Activated CD4-positive, alpha-beta T cell treated with anti-CD3 and anti-CD28 coated beads for 48 hours (primary cell): ENCODE measurements at places on chromosomes 7 and 10.

DNA sequence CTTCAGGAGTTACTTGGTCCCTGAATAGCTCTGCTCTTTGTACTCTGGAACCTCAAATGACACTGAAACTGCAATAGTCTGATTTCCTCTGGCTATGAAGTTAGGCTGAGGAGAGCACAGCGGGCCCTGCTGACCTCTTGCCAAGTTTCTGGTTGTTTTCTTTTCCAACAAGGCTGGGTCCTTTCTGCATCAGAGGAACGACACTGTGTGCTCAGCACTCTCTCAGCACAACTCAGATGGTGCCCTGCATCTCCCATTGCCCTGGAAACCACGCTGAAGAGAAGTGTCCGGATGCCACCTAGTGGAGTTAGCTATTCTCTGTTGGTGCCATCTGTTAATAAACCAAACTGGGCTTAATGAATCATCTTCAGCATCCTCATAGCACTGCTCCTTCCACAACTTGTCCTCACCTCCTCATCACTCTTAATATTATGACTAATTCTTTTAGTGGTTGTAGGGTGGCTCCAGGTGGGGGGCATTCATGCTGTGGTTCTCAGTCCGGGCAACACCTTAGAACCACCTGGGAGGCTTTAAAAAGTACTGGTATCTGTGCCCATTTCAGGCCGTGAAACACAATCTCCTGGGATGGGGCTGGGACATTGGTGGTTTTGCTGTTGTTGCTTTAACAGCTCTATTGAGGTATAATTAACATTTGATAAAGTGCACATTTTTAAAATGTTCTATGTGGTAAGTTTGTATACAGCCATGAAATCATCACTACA is 8.2 kb upstream of the EFCAB10 start:
- peak; percentile 69 for DNase-seq

- peak; percentile 56 for DNase-seq
Observed at GRCh38 chr10:6200734-6201515, 1.8 kb upstream of the PFKFB3 start.

DNA sequence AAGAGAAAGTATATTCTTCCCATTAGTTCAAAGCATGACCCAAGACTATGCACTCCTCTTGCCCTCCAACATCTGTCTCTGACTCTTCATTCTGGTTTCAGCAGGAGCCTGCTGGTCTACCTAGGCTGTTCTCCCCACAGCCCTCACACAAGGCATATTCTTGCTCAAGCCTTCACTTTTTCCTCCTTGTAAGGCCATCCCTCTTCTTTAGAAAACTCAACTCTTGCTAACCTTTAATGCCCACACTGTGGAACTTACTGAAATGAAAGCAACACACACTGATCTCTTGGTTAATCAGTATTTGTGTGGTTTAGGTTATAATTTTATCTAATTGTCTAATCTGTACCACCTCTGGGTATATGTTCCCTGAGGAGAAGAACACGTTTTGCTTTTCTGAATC is 75.8 kb downstream of the PRKCQ start:
- DNase-seq: peak; percentile 69

GRCh38 chr10:26730552-26730951 is 33.1 kb downstream of the PDSS1 start:
- DNase-seq: no peak

GRCh38 chr10:96025566-96025965 is 17.8 kb upstream of the CCNJ start:
- DNase-seq: peak; percentile 16

GRCh38 chr10:35607475-35608327 is 2.6 kb downstream of the GJD4 start:
- DNase-seq: peak; percentile 8

DNA sequence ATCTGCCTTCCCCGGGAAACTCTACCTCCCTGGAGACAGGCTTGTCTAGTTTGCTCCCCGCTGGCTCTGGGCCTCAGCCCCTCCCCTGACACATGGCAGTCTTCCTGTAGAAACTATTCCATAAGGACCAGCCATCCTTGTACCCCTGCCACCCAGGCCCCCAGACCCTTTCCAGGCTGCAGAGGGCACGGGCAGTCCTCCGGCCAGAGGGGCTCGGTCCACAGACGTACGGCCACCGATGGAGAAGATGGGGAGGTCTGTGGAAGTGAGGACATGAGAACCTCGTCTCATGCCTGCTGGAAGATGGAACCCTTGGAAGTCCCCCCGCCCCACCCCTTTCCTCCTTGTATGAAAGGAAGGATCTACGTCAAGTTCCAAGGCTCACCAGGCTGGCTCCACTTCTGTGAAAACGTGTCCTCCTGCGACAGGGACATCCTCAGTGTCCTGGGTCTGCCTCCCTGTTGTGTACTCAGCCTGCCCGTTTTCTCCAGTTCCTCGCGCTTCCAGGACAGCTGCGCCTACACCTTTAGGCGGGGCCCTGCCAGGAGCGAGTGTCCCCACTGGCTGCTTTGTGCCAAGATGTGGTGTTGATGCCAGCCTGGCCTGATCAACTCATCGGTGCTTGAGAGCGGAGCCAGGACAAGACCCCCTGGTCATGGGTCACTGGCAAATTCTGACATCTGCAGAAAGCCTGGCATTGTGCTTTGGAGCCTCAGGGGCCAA is 414.9 kb downstream of the GLRX3 start:
- no peak for DNase-seq

DNA sequence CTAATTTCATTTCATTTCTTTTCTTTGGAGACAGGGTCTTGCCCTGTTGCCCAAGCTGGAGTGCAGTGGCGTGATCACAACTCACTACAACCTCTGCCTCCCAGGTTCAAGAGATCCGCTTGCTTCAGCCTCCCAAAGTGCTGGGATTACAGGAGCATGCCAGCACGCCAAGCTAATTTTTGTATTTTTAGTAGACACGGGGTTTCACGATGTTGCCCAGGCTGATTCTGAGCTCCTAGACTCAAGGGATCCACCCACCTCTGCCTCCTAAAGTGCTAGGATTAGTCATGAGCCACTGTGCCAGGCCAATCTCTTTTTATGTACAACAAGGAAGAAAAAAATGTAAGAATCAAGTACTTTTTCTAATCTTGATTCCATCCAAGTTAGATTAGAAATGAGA is 10.7 kb upstream of the KMT2E start:
- DNase-seq: peak; percentile 60

- DNase-seq: no peak
Observed at GRCh38 chr7:135160098-135160857, 10.2 kb downstream of the CYREN start.

DNA sequence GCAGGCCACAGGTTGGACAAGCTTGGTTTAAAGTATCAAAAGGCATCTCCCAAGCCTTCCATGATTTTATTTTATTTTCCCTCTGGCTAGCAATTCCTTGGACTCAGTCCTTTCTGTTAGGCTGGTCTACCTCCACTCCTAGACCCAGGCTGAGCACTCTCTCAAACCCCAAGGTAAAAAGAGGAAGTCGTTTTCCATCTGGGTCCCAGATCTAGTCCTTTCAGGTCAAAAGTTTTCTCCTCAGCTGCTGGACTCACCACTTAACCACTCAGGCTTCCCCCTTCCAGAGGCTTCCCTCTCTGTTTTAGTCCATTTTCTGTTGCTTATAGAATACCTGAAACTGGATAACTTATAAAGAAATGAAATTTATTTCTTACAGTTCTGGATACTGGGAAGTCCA is 252.3 kb upstream of the MKLN1 start:
- DNase-seq: no peak

DNA sequence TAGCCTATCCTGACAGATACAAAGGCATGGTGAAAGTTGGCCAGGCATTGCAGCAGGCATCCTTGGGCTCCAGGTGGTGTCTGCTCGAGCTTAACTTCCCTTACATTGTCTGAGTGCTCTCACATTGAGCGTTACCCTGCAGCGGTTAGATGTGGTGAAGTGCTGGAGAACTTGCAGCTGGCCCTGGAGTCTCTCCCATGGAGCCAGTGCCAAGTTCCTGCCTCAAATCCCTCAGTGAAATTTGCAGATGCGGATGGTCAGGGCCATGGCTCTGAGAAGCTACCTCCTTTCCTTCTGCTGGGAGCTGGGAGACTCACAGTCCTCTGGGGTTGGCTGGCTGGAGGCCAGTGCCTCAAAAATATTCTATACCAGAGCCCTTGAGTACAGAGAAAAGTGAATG is 3.3 kb upstream of the ZNF746 start:
- no peak for DNase-seq

GRCh38 chr10:10658172-10658785 is 359.4 kb upstream of the CELF2 start:
- no peak for DNase-seq

GRCh38 chr10:124289851-124290795 is 128.6 kb downstream of the OAT start:
- DNase-seq: no peak

DNA sequence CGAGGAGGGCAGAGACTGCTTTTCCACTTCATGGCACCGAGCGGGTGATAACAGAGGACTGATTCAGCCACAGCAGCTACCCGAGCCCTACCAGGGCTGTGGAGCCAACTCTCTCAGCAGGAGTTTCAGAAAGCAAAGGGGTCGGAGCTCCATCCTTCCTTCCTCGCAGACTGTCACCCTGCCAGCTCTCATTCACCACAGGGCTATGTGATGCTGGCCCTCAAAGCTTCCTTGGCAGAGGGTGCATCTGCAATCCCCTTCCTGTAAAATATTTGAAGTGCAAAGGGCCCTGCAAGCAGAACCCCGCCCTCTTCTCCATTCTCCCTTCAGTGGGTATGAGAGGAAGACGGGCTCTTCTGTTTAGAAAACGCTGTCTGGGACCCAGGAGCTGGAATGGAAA is 105.3 kb upstream of the LYZL2 start:
- no peak for DNase-seq

GRCh38 chr7:41696323-41696916 is 6.5 kb downstream of the INHBA start:
- peak; percentile 32 for DNase-seq

DNA sequence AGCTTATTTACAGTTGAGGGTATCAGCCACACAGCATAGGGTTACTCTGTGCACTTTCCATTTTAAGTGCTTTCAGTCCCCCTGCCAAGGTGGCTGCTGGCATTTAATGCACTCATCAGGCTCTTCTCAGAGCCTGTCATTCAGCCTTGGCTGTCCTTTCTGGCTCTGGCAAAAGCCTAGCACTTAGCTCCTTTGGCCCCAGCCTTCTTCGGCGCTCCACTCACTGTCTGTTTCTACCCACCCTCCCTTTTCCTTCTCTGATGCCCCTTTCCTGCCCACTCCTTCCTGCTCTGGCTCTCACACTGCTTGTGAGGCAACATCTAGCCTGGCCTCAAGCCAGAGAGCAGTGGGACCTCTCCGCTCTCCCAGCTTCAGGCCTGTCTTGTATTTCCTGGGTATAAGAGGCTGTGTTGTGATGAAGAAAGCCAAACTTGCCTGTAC is 60.2 kb downstream of the WIPF3 start:
- no peak for DNase-seq

DNA sequence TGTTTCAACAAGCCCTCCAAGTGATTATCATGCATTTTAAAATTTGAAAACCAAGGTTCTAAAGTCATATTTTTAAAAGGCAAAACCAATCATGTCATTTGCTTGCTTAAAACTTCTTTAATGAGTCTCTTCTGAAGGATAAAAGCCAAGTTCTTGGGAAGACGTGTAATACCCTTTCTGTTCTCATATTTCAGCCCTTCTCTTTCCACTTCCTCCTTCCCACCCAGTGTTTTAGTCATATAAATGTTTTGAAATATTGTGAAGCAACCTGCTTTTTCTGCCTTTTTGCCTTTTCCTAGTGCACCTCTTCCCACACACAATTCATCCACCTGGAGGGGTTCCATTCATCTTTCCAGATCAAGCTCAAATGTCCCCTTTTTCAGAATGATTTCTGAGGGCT is 211.1 kb upstream of the LRRTM3 start:
- no peak for DNase-seq

DNA sequence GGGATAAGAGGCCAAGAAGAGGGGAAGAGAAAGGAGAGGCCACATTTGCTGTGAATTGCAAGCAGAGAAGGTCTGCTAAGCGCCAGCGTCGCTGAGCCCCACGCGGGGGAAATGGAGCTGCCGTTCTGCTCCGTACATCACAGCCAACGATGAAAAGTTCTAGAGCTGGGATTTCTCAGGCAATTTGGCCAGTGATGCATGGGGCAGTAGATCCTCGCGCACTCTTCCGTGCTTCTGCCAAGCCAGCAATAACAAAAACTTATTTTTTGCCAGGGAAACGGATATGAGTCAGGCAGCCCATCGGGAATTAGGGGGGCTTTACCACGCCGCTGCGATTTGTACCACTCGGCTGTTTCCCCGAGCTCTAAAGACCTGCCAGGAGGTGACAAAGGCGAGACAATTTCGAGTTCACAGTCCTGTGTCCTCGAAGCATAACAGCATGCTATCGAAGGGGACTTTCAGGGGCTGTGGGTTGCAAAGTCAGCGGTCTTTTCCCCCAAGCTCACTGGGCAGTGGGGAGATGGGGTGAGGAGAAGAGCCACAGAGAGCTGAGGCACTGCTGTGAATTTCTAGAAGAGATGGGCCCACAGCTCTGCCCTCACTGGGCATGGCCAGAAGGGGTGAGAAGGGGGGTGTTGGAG is 30.0 kb upstream of the SLF2 start:
- DNase-seq: no peak

DNA sequence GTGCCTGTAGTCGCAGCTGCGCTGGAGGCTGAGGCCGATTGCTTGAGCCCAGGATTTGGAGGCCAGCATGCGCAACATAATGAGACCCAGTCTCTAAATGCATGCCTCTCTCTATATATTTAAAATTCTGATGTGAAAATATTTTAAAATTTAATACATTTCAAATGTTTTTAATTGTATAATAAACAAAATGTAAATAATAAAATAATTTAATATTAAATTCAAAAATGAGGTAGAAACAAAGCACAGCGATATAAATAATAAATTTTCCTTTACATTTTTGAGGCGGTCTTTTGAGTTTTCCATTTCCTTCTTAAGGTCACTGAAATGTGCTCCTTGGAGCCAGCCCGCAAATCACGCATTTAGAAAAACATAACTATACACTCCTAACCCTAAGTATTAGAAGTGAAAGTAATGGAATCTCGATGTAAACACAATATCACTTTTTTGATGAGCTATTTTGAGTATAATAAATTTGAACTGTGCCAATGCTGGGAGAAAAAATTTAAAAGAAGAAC is 523 bp upstream of the CDK1 start:
- DNase-seq: no peak

DNA sequence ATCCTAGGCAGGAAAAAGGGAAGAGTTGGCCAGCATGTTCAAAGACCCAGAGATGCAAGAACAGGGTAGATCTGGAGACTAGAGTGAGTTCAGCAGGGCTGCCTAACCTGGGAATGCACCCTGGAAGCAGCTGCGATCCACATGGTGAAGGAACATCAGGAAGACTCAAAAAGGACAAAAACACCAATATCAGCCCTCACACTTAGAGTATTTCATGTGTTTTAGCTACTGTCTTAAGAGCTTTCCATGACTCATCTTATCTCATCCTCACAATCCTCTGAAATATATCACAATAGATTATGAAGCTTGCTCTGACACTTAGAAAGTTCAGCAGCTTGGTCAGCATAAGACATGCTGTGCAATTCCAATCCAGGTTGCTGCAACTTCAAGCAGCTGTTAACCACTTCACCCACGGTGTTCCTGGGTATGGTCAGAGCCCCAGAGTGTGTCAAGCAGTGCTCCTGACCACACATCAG is 380.9 kb downstream of the PARD3 start:
- no peak for DNase-seq

DNA sequence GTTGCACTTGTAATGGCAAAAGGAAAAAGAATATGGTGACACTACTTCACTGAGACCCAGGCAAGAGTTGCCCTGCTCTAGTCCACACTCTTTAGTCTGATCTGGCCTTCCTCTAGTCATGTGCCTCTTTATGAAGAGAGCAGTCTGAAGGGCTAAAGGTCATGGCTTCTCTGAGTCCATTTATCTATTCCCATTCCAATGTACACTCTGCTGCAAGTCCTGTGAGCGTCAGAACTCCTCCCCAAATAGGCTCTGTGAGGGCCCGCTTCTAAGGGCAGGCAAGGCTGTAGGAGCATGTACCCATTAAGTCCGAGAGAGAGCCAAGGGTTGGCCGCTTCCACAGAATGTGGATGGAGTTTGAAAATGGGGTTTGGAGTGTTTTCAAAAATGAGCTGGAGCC is 209.3 kb downstream of the AHR start:
- DNase-seq: no peak
